ENCODE measurements at places on chromosomes 2 and 18.

DNA sequence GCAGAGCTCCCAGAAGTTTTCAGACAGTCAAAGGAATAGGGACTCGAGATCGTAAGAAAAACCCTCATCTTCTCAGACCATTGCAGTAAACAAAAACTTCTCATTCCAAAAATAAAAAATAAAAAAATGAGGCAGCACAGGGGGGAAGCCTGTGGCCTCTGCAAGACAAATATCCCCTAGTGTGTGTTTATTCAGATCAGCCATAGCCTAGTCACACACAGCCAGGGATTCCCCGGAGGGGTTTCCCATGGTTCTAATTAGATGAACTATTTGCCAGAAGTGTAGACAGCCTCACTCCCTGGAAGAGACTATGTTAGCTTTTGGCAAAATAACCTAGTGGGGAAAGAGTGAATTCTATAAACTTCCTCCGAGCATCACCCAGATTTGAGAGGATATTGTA, 122.9 kb upstream of the KLF7 start:
- no peak for DNase-seq

GRCh38 chr18:36595046-36595817, 233.6 kb downstream of the TPGS2 start:
- DNase-seq, result no peak

DNA sequence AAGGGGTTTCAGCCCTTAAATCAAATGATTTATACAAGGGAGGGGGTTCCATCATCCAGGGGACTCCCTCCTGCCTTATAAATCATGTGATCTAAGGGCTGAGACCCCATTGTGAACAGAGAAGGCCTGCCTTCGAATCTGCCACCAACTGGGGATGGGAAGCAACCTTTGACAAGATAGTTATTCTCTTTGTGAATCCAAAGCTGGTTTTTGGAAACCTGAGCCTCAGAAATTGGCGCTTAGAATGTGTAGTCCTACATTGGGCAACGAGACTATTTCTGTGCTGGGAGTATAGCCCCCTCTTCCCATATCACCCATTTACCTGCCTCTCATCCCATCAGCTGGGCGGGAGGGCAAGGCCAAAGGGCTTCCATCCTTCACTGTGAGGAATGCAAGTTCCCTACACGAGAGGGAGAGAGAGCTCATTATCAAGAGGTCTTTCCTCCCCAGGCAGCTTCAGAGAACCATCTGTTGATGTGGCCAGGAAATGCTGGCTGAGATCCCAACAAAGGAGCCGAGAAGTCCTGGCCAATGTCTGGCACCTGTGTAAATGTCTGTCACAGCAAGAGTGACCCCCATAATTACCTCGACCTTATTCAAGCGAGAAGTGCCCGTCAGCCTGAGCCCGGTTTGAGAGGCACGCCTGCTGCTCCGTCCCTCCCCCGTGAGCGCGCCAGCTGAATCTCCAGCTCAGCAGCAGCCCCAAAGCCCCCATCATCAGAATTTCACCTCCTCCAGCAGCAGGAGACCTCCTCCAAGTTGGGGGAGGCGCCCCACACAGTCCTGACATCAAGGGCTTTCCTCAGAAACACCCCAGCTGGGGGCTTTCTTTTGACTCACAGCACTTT, 48.4 kb upstream of the APCDD1 start:
- no peak for DNase-seq

DNA sequence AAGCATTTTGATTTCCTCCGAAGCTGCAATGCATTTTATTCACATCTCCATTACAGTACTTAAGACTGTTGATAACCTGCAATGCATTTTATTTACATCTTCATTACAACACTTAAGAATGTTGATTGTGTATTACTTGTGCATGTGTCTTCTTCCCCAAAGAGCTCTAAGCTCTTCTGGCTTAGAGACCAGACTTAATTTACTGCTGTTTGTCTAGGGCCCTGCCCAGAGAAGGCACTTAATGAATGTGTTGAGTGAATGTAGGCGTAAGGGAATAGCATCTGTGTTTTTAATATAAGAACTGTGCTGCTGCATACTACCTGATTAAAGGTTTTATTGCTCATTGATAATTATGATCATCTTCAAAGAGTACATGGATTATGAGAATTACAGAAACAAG, 295.6 kb downstream of the ZNF385B start:
- no peak for DNase-seq

- no peak for DNase-seq
Observed at GRCh38 chr2:19496646-19497045, 138.2 kb upstream of the OSR1 start.

DNA sequence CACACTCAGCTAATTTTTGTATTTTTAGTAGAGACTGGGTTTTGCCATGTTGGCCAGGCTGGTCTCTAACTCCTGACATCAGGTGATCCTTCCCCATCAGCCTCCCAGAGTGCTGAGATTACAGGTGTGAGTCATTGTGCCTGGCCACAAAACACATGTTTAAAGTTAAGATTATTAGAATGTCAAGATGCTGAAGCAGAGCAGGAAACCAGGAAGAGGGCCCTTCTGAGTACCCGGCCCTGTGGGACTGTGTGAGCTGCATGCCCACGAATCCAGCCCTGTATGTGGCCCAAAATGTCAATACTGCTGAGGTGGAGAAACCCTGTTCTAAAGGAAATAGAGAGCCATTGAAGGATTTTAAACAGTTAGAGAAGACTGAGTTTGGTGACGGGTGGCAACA, 31.0 kb upstream of the REV1 start:
- DNase-seq, result no peak

GRCh38 chr2:32838949-32839348, 107.8 kb upstream of the LTBP1 start:
- no peak for DNase-seq

- no peak for DNase-seq
Observed at GRCh38 chr2:210715560-210716082, 159.2 kb downstream of the CPS1 start.

- DNase-seq, result peak; percentile 24
Observed at GRCh38 chr2:121297217-121297830, 12.3 kb upstream of the TFCP2L1 start.

- DNase-seq, result no peak
Observed at GRCh38 chr2:33958591-33958990, 359.5 kb upstream of the FAM98A start.

- DNase-seq, result no peak
Observed at GRCh38 chr2:74441690-74442482, at the start of gene RTKN. RTKN (minus strand) TSS chr2:74441937; CDS start chr2:74441816, 121 bp downstream.
